Muscle of back (tissue), 13 donors: ENCODE measurements at places on chromosomes 12 and 14. TPM values are rescaled to one million over a fixed set of nuclear protein-coding genes. Genes with fewer than 3 reads are reported as not detected.

GRCh38 chr14:32572867-32573150, 243.7 kb downstream of the AKAP6 start:
- no peak for DNase-seq

DNA sequence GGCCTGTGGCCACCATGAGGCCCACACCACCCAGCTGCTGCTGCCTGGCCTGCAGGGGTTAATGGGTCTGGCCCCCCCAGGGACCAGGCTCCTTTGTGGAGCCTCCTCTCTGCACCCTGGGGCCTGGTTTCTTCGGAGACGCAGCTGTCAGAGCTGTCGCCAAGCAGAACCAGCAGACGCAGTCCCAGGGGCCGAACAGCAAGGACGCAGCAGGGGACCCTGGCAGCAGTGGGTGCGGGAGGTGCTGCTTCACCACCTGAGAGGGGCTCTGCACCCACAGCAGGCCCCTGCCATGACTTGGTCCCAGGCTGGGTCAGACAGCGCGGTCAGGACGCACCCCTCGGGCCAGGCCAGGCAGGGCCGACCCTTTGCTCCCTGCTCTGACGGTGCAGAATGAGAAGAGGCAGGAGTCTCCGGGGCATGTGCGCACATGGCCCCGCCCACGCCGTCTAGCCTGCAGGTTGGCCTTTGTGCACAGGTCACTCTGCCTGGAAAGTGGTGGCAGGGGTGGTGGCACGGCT, 30.5 kb downstream of the JAG2 start:
- DNase-seq, result no peak

- DNase-seq, result no peak
Observed at GRCh38 chr12:46569826-46570439, 197.4 kb upstream of the SLC38A2 start.

DNA sequence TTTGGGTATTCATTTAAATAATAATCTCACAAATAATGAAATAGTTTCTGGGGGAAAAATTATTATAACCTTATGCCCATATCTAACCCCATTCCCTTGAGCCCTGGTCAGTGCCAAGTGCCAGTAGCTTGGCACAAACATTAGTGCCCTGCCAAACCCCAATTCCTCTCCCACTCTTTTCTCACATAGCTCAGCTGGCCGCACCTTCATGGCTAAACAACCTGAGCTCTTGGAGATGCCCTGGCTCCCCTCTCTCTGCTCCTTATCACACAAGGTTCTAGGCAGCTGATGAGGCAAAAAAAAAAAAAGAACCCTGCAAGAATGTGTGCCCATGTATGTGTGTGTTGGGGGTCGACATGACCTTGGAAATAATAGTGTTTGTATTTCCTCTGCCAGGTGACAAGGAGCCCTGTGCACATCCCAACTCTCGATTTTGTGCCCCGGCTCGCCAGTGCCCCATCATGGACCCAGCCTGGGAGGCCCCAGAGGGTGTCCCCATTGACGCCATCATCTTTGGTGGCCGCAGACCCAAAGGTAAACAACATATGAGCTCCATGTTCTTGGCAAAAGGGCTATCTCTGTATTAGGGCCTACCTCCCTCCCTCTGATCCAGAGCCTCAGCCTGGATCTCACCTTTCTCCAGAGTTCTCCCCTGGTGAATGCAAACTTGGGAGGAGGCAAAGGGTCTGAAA, 8.4 kb downstream of the PCK2 start:
- DNase-seq, result no peak

DNA sequence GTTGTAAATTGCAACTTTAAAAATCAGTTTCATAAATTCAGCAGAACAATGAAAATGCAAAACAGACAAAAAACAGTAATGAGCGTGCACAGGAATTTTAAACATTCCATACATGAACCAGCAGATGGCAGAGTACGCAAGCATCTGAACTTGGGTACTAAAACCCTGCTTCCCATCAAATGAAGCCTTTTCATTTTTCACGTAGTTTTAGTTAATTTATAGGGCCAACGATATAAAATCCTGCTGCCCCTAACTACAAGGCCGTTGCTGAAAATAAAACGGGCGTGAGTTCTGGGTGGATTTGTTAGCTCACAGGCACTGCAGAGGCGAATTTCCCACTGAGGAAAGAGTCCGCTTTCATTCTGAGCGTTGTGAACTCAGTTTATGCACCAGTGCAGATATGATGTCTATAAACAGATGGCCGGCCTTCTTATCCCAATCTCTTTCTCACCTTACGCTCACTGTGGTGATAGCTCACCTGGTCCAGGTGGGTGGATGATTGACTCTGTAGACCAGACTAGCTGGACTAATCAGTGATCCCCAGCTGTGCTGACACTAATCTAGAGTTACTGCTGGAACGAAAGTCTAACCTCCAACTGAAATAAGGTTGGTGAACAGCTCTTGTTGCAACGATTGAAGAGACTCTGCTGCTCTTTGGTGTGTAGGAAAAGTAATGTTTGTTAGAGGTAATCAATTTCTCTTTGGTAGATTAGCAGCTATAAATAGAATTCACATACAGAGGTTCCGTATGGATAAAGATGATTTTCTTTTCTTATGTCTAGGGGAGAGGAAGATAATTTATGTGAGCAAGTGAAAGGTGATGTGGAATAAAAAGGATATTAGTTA, 89.2 kb downstream of the PDZRN4 start:
- DNase-seq, result peak; percentile 68

DNA sequence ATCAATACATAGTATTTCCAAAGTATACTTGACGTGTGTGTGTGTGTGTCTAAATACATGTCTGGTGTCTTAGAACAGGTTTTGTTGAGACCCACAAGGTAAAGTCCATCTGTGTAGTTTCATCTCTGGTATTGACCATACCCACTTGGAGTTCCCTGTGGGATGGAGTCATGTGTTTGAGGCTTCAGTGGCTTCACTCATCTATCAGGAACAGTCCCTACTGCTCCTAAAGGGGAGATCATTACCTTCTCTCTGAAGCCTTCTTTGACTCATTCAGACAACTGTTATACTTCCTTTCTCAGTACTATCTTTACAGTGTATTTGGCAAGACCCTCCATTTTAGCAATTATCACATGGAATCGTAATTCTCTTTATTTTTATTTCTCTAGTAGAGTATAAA, 14.2 kb downstream of the RAB21 start:
- no peak for DNase-seq

- DNase-seq, result no peak
Observed at GRCh38 chr14:79437951-79438350, 773.4 kb downstream of the DIO2 start.

Gene KRT3
- polyA plus RNA-seq, result not detected

Gene TPPP2
- not detected for polyA plus RNA-seq

Gene PMCH
- polyA plus RNA-seq, result 0.49 TPM

Gene EIF2B2
- 50.3 TPM for polyA plus RNA-seq
